ENCODE measurements at places on chromosomes 16 and 17.

GRCh38 chr17:67725373-67725791 is 7.6 kb downstream of the NOL11 start:
- DNase-seq: peak; percentile 53

DNA sequence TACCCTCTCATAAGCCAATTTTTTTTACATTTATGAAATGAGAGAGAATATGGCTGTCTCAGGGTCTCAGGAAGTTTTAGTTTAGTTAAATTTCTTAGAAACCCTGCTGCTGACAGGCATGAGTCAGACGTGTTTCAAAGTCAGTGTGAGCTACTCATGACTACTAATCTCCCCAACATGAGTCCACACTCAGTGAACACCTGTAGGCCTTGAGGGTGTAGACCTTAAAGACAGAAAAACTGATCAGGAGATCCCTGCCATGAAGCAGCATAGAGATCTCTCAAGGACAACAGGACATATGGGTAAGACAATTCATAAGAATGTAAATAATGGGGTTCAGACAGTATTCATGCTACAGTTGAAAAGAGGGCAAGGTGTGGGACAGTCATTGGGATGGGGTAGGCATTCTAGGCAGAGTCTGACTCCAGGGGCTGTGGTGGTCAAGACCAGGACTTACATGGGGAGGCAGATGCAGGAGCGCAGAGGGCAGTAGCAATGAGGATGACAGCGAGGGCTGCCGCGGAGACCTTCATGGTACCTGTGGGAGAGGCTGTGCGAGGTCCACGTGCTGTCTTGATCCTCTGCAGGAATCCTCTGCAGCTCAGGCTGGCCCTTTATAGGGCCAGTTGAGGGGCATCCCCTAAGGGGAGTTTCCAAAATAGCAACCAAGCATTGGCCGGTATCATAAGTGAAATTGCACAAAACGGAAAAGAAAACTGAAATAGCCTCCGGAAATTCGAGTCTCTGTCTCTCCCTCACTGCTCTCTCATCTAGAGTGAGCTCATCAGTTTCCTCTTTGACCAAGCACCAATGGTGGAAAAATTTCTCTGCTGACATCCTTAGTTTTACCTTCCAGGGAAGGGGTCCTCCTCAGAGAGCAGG is at the start of gene CCL5:
TSS of gene CCL5 (minus strand) at position 588 of the 882 bp plus-strand sequence.
- DNase-seq: peak; percentile 82

GRCh38 chr17:68595496-68595895 is 5.7 kb downstream of the FAM20A start:
- DNase-seq: no peak

DNA sequence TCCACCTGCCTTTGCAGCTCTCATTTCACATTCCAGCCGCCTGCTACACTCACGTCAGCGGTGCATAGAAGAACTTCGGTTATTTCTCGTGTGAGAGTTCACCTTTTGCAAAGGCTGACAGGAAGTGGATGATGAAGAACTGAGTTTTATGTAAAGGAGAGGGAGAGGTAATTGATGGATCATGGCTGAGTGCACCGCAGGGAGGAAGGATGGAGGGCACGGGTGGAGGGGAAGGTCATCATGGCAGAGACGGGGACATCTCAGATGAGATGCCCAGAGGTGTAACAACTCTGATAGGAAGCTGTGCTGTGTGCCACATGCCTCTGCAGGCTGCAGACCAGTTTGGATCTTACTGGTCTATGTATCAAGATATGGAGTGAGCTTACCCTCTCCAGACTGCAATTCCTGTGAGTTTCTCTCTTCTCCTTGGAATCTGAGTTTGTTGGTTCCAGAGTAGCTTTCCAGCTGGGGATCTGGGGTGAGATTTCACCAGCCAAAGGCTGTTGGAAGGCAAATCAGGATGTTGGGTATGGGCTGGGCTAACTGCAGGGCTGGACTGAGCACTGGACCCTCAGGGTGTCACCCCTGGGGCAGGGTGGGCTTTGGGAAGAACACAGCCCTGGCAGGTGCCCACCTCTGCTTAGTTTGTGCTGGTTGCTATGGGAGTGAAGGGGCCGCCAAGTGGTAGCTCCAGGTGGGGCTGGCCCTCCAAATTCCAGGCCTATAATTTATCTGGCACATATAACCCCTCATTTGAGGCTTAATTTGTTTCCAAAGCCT is 777.0 kb downstream of the KCNJ18 start:
- DNase-seq: no peak

- DNase-seq: no peak
Observed at GRCh38 chr16:55567382-55567781, 898 bp downstream of the CAPNS2 start.

- DNase-seq: no peak
Observed at GRCh38 chr16:81774348-81774747, 4.7 kb upstream of the PLCG2 start.

DNA sequence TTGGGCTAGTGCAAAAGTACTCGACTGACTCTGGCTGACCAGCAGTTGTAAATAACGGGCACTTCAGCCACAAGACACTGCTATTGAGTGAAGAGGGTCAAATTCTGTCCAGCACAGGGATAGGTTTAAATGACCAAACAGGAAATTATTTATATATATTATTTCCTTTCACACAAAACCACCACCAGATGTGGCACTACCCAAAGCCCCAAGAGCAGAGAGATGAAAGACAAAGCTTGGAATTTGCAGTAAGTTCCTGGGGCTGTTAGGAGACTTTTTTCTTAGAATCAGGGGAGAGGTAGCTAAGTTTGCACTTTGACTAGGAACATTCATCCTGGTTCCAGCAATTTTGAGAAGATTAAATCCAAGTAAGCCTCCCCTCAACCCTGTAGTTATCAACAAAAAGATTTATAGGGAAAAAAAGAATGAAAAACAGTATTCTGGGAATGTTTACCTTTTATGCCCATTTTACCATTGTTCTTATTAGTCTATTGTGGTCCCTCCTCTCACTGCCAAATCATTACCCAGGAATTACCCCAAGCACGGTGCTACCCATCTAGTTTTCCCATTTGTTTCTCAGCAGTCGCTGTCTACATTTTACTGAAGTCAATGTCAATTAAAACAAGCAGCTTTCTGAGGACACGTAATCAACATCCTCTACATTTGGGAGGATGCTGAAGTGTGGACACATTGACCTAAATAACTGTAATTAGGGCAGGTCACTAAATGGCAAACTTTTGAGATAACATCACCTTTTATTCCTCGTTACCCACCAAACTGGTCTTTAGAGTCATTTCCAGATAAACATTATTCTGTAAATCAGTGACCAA is 43.5 kb downstream of the GRB7 start:
- no peak for DNase-seq

GRCh38 chr16:88702371-88703210 is 3.6 kb downstream of the RNF166 start:
- no peak for DNase-seq

DNA sequence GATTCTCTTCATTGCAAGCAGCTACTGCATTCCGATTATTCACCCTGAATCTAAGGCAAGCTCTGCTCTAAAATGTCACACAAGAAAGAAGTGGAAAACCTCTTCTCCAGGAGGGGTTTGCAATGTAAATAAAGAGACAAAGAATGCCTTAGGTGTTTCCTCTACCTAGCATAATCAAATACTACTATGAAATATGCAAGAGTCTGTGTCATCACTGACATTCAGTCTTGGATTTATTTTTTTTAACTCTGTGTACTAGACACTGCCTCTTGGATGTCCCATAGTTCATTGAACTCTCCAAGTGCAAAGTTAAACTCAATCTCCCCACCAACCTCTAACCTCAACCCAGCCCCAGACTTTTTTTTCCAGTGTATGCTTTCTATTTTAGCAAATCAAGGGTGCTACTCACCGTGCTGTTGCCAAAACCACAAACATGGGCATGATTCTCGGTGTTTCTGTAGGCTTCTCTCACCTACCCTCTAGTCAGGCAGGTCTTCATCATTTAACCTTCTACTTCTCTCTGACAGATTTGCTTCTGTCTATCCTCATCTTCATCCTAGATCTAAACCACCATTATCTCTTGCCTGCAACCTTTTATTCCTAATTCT is 329.1 kb downstream of the CDH13 start:
- no peak for DNase-seq

GRCh38 chr16:585351-585750 is 4.5 kb upstream of the RAB40C start:
- DNase-seq: no peak

- DNase-seq: no peak
Observed at GRCh38 chr16:88064889-88065746, 113.9 kb downstream of the BANP start.

DNA sequence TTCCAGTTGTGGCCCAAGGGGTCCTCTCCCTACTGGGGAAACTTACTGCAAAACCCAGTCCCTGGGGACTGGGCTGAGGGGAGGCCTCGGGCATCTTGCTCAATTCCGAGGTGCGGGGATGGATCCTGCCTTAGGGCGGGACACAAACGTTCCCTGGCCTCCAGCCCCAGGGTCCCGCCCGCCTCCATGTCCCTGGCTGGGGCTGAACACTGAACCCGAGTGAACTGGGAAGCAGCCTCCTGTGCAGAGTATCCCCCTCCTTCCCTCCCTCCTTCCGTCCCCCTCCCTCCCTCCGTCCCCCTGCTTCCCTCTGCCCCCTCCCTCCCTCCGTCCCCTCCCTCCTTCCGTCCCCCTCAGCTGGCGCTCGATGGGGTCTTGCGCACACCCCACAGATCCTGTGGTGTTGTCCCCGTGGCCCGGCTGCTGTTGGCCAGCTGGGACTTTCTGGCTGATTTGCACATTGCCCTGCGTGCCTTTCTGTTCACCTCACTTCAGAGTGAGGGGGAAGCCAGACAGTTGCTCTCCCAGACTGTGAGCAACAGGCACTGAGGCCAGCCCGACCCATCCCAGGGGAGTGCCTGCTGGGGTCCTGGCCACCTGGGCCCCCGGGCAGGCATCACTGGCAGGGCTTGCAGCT is 5.5 kb downstream of the TRAF7 start:
- no peak for DNase-seq

DNA sequence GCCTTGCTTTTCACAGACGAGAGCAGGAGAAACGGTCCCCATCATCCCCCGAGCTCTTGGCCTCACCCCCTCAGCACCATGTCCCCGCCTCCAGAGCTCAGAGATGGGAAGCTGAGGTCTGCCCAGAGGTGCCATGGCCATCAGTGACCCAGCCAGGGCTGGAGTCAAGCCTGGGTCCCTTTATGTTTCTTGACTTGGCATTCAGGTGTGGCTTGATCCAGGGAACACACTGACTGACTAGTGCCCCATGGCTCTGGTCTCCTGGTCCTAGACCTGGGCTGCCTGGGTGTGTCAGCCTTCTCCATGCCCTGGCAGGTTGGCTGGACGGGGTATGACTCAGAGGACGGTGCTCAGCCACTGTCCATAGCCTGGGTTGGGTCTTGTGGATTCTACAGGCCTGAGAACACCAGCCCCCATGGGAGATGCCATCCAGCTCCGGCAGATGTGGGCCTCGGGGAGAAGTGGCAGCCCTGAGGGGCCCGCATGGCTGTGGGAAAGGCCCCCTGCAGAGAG is 54.2 kb downstream of the ZFPM1 start:
- no peak for DNase-seq

- peak; percentile 32 for DNase-seq
Observed at GRCh38 chr16:87416826-87417527, 24.8 kb downstream of the MAP1LC3B start.

GRCh38 chr17:80101946-80102663 is 724 bp downstream of the GAA start:
- DNase-seq: peak; percentile 27

- DNase-seq: no peak
Observed at GRCh38 chr17:44530896-44531418, 26.3 kb upstream of the FZD2 start.

DNA sequence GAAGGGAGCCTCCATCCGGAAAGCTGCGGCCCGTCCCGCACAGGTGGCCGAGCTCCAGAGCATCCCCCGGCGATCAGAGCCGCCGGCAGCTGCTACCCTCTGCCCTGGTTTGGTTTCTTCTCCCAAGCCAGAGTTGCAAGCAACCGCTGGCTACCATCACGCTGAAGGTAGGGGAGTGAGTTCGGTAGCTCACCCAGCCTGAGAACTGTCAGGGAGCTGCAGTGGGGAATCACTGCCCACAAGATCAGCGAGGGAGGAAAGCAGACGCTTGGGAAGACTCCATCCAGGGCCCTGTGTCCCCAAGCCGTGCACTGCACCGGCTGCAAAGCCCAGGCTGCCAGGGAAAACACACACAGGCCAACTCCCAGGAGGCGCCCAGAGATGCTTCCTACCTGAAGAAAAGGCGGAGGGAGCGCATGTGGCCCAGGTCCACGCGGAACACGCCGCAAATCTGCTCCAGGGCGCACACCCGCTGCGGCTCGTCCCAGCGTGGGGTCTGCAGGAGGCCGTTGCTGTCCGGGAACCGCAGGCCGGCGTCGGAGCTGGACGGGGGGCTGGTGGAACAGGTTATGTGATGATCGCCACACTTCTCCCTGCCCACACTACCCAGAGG is 83.3 kb downstream of the TBC1D16 start:
- no peak for DNase-seq

DNA sequence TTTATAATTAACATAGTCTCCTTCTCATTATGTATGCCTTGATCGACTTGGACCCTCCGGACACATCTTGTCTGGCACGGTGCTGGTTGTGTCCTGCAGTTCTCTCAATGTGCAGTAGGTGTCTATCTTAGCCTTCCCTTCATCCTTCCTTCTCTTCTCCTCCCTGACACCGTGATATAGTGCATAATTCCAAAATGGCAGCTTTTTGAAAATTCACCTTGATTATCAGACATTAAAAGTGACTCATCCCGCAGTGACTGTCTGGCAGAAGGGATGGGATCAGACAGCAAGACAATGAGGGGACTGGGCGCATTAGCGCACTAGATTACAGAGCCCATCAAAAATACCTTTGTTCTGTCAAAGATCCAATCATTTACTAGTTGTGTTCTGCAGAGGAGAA is 70.0 kb upstream of the PMFBP1 start:
- no peak for DNase-seq

DNA sequence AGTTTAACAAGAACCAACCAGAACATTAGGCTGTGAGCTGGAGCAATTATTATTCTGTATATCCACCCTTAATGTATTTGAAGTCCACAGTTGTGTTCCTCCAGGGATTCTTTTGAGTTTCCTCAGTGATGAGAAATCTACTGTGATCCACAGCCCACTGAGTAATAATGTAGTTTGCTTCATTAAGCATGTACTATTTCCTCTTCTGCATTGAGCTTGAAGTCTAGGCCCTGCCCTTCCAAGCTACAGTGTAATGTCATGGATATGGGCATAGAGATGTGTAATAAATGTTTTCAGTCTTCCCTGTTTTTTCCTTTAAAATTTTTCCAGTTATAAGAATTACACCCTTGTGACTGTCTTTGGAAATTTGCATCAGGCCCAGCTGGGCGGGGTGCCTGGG is 36.4 kb upstream of the SLC12A3 start:
- no peak for DNase-seq

DNA sequence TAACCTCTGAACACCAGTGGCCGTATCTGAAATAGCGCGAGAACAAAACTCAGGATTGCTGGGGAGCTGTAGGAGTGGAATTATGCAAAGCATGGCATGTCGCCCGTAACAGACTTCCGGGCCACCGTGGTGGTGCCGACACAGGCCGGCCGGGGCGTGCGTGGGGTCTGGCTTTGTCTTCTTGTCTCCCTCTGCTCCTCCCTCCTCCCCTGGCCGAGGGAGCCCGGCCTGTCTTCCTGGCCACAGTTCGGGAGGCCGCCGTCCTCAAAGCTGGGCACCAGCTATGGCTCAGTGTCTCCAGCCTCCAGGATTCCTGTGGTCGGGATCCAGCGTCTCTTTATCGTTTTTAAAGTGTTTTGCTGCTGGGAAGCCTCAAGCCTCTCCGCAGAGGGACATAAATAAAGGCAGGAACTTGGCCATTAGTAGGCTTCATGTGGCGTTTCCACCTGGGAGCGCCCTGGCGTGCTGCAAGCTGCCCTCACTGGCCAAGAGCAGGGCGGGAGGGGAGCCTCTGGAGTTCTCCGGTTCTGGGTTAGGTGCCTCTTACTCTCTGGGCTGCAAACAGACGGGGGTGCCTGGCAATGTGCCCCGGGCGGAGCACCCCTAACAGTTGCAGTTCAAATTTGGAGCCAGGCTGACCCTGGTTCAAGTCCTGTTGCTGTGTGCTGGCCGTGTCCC is 22.0 kb upstream of the NPTX1 start:
- no peak for DNase-seq

Measured in CD4-positive, alpha-beta T cell treated with Interferon alpha-2 for 1 hour (primary cell).